ENCODE measurements at places on chromosomes 6 and 20. TPM values are rescaled to one million over a fixed set of nuclear protein-coding genes. Genes with fewer than 3 reads are reported as not detected.

Gene DYNLT2
- 1.3 TPM for total RNA-seq

Gene TTK
- 0.16 TPM for total RNA-seq

Gene CHMP4B
- 68.0 TPM for total RNA-seq

Gene ZKSCAN8
- 24.1 TPM for total RNA-seq

Gene RPS6KA2
- total RNA-seq: 43.9 TPM

Gene RAD21L1
- not detected for total RNA-seq

Gene ASIP
- not detected for total RNA-seq

Gene ABRACL
- 3.2 TPM for total RNA-seq

Gene BANF2
- not detected for total RNA-seq

Gene C6orf132
- 1.9 TPM for total RNA-seq

Gene BMP6
- 6.6 TPM for total RNA-seq

Gene CGAS
- 5.9 TPM for total RNA-seq
